NCI-H748 treated with DMSO at 0.1 percent for 48 hours (cell line): ENCODE measurements at places on chromosomes 3 and 15.

DNA sequence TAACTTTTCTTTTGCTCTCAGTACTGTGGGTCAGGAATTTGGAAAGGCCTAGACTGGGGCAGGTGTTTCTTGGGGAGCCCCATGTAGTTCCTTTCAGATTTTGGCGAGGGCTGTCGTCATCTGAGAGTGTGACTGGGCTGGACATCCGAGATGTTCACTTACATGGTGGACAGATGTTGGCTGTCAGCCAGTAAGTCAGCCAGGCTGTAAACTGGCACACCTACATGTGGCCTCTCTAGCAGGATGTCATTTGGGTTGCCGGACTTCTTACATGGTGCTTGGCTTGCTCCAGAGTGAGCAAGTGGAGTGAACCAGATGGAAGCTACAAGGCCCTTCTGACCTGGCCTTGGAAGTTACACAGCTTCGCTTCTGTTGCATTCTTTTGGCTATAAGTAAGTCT, 20.7 kb downstream of the TATDN2 start:
- DNase-seq = no peak

DNA sequence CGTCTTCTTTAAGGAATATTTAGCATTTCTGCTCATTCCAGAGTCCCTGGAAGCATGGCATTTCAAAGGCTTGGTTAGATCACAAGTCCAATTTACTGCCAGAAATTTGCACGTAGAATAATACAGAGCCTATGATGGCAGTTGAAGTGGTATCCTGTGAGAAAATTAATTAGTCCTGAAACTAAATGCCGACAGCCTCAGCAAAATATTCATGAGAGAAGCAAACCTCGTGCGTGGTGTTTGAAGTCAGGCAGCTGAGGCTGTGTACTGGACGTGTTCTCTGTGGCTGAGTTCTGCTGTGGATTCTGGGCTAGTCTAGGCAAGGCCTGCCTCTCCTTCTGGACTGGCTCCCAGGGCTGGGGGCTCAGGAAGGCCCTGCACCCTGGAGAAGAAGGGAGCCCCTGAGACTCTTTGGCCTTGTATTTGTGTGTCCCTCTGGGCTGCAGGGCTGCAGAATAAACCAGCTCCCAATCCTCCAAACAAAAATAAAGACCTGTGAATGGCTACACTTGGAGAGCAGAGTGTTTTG, 106.6 kb downstream of the APBA2 start:
- no peak for DNase-seq

- DNase-seq = no peak
Observed at GRCh38 chr3:184700759-184701158, 11.1 kb downstream of the MAGEF1 start.

GRCh38 chr15:55379095-55379494, 29.1 kb downstream of the CCPG1 start:
- DNase-seq = no peak

DNA sequence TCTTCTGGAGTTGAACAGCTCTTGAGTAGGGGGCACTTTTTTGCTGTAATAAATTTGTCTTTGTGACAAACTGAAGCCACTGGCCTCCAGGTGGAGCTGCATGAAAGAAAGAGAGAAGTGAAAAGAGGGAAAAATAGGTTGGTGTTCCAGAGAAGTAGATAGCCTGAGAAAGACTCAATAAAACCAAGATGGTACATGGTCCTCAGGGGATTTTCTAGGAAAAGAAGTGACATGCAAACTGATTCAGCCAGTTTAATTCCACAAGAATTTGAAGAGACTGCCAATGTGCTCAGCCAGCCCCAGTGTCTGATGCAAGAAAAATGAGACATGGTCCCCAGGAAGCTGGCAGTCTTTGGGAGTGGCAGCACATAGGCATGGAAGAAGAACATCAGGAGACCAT, 152.7 kb downstream of the CD47 start:
- DNase-seq = no peak

DNA sequence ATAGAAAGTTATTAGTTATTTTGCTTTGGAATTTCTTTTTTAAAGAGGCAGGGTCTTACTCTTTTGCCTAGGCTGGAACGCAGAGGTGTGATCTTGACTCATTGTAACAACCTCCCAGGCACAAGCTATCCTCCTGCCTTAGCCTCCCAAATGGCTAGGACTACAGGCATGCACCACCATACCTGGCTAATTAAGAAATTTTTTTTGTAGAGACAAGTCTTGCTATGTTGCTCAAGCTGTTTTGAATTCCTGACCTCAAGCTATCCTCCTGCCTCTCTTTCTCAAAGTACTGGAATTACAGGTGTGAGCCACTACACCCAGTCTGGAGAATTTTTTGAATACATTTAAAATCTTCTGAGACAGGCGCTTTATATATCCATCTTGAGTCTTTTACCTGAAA, 49.5 kb downstream of the IQGAP1 start:
- DNase-seq = no peak

GRCh38 chr3:195821403-195822130, 9.8 kb upstream of the MUC4 start:
- DNase-seq = no peak

DNA sequence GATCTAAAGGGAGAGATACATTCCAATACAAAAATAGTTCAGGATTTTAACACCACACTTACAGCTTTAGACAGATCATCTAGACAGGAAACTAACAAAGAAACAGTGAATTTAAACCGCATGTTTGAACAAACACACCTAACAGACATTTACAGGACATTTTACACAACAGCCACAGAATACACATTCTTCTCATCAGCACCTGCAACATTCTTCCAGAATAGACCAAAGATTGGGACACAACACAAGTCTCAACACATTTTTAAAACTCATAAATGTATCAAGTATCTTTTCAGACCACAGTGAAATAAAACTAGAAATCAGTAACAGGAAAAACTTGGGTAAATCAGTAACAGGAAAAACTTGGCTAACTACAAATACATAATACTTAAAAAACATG, 256.3 kb downstream of the MCTP2 start:
- no peak for DNase-seq
